ENCODE measurements at places on chromosomes 11 and 22.

GRCh38 chr11:12215181-12215593 is 104.8 kb downstream of the MICAL2 start:
- DNase-seq = no peak

GRCh38 chr11:65416341-65416824 is 6.2 kb upstream of the NEAT1 start:
- no peak for DNase-seq

- DNase-seq = no peak
These were observed 72.6 kb upstream of the PPARA start for GRCh38 chr22:46077669-46078099.

GRCh38 chr22:21989049-21989448 is 6.5 kb upstream of the TOP3B start:
- no peak for DNase-seq

- no peak for DNase-seq
These were observed 68.4 kb upstream of the CLNS1A start for GRCh38 chr11:77705876-77706579.

- no peak for DNase-seq
These were observed 94.4 kb downstream of the FAM76B start for GRCh38 chr11:95695181-95695580.

- DNase-seq = no peak
These were observed 62.1 kb upstream of the CADM1 start for GRCh38 chr11:115566180-115566764.

DNA sequence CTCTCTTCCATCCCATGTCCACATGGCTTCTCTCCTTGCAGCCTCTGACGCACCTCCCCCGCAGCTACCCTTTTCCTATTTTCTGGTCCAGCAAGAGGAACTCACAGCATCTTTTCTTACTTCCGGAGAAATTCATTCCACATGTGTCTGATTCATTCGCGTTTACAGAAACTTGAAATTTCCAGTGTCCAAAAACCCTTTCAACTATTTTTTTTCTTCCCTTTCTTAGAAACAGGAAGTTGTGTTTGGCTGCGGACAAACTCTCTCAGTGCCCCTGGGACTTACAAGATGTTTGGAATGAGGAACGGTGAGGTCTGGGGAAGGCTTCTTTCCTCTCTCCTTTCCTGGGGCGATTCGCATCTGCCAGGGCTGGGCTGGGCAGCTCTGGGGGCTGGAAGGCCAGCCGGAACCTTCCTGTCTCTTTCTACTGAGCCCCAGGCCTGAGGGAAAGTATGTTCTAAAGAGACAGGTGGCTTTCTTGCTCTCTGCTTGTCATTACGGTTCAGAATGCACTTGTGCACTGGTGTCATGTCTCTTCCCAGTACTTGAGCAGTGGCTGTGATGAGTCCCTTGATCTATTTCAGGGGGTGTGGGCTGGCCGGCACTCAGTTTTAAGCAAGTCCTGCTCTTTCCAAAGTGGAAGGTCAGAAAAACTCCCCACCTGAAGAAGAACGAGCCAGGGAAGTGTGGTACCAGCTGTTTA is 27.5 kb downstream of the ADAMTS8 start:
- DNase-seq = no peak

DNA sequence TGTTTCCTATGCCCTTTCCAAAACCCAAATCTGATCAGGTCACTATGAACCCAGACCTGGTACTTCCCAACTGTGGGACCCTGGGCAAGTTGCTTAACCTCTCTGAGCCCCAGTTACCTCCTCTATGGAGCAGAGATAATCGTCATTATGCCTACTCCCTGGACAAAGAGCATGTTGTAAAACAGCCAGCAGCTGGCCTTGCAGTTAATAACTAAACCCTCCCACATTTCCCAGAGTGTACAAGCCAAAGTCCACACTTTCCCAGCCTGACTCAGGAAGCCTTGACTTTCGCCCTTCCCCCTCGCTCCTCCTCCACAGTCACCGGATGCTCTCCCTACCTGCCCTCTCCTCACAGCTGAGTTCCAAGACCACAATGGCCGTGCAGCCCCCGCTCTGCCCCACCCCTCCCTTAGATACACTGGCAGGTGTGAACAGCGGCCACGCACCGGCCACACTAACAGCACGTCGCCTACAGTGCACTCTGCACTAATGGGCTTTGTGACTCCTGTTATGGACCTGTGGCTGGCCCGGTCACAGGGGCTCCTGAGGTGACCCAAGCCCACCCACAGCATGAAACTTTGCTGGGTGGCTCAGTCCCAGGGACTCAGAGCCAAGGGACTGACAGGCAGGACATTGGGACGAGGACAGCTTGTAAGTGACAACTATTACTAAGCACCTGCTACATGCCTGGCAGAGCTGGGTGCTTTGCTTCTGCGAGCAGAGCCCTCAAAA is 15.6 kb upstream of the MFNG start:
- no peak for DNase-seq

Data from cortex of kidney (tissue), 1 donor.